ENCODE measurements at places on chromosomes 11 and 22. TPM values are rescaled to one million over a fixed set of nuclear protein-coding genes. Genes with fewer than 3 reads are reported as not detected.

GRCh38 chr22:37983860-37984791 is at the start of gene SOX10:
Gene SOX10, minus strand, starts transcription at chr22:37984555. Its CDS starts 771 bp downstream, at chr22:37983784.
- DNase-seq, result no peak
- H3K27ac ChIP-seq, result no peak within 1 kb of the TSS
- H3K36me3 ChIP-seq, result no peaks in the 10 kb centered on the region
- H3K4me1 ChIP-seq, result no peaks in the 10 kb centered on the region
- no peak within 1 kb of the TSS for H3K4me3 ChIP-seq
- H3K27me3 ChIP-seq, result no peaks in the 10 kb centered on the region

DNA sequence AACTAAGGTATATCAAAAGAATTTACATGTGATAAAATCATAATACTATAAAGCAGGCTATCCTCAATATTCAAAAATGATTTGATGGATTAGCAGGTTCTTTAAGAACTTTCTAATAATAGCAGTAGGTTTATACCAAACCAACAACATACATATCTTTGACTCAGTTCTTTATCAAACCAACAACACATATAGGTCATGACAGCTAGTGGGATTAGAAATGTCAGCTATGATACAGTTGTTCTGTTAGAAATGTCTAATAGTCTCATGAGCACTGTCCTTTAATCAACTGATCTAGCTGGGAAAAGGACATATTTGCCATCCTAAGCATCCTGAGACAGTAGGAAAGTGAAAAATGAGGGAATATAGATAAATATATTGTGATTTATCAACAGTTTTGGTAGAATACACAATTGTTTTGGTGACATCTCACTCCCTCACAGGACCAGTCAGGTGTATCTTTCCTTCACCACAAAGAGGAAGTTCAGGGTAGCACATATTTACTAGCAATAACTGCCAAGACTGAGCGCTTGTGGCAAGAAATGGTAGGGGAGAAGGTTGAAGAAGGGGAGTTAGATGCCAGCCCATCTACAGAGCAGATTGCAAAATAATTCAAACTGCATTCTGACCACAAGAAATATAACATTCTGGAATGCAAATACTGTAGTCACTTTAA is 90.8 kb upstream of the APOA1 start:
- DNase-seq, result no peak
- no peak overlapping the region for H3K4me3 ChIP-seq
- no peak overlapping the region for H3K27ac ChIP-seq
- peaks cover 28% of the 10 kb centered on the region for H3K36me3 ChIP-seq
- no peaks in the 10 kb centered on the region for H3K27me3 ChIP-seq

DNA sequence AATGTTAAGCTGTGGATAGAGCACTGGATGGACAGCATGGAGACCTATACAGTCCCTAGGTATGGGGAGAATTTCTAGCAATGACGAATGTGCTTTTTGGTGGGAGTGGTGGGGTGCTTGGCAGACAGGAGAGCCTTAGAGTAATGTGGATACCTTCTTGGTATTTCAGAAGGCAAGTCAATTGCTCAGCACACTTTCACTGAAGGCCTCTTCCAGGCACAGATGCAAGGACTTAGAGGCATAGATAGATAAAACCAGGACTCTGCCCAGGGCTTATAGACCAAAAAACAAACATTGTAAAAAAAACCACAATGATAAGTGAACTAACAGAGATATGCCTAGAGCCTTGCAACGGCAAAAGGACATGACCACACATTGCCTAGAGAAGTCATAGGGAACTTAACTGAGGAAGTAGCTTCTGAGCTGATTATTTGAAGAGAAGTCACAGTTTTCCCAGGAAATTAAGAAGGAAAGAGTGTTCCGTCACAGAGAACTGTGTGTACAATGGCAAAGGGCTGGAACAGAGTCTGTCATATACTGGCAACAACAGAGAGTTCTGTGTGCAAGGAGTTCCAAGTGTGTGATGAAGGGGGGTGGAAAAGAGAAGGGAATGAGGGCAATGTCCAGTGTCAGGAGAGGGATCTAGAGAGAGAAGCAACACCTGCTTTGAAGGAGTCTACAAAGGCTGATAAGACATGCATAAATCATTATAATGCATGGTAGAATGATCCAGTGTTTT is 65.9 kb upstream of the PICALM start:
- no peaks in the 10 kb centered on the region for H3K4me1 ChIP-seq
- no peak overlapping the region for H3K27ac ChIP-seq

OR4D5 gene
- not detected for total RNA-seq

GRCh38 chr11:103483996-103484395 is 374.8 kb downstream of the DYNC2H1 start:
- no peak overlapping the region for H3K4me3 ChIP-seq
- H3K4me1 ChIP-seq, result no peaks in the 10 kb centered on the region
- H3K27ac ChIP-seq, result no peak overlapping the region
- no peaks in the 10 kb centered on the region for H3K27me3 ChIP-seq
- DNase-seq, result no peak

- no peaks in the 10 kb centered on the region for H3K27me3 ChIP-seq
- H3K4me1 ChIP-seq, result peaks cover 54% of the 10 kb centered on the region
- no peak overlapping the region for H3K4me3 ChIP-seq
Measured at GRCh38 chr11:62443390-62444235, 24.8 kb downstream of the SCGB1A1 start.

DNA sequence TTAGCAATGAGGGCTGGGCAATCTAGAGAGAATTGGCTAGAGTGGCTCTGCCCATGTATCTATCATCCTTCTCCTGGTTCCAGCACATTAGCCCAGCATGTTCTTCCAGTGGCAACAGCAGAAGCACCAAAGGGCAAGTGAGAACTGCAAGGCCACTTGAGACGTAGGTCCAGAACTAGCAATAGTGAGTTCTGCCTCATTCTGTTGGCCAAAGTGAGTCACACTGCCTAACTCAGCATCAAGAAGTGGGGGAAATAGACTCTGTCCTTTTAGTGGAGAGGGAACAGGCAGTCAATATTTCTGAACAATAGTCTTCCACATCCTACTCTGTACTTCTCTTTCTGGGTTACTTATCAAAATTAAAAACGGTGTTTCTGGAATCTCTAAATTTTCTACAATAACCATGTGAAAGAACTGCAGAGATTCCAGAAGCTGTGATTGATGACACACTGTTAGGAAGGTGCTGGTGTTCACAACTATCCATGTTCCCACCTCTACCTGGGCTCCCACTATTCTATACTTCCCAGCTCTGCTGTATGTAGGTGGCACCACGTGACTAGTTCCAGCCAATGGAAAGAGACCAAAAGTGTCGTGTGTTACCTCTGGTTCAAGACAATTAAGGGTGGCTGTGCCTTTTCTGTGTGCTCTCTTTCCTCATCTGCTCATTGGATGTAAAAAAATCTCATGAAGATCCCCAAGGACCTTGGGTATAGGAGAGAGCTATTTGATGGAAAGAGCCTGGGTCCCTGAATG is 23.4 kb upstream of the GRK3 start:
- no peaks in the 10 kb centered on the region for H3K27me3 ChIP-seq
- no peak overlapping the region for H3K27ac ChIP-seq
- H3K4me1 ChIP-seq, result no peaks in the 10 kb centered on the region

CD3D gene
- total RNA-seq, result 5.7 TPM

DNA sequence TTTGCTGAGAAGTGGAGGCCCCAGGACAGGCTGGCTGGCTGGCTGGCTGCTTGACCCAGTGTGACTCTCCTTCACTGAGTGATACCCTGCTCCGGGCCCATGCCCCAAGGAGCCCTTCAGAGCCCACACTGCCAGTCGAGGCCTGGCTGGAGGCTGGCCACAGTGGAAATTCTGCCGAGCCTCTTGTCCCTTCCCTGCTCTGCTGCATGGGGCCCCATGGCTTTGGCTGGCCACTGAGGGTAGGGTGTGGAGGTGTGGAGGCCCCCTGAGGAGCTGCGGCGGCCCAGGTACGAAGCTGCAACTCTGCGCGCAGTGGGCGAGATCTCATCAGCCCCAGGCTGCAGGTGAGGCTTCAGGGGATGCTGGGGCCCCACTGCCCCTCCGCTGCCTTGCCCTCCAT is 33.4 kb upstream of the HMOX1 start:
- no peaks in the 10 kb centered on the region for H3K27me3 ChIP-seq
- H3K4me3 ChIP-seq, result no peak overlapping the region
- DNase-seq, result no peak
- H3K36me3 ChIP-seq, result peaks cover 19% of the 10 kb centered on the region
- peaks cover 18% of the 10 kb centered on the region for H3K4me1 ChIP-seq

ALG12 gene
- total RNA-seq, result 16.6 TPM

YWHAH gene
- total RNA-seq, result 50.5 TPM

IGSF9B gene
- 1.1 TPM for total RNA-seq

All from esophagus squamous epithelium (tissue), 5 donors.